K562 (cell line): ENCODE measurements at places on chromosomes 5 and 9. TPM values are rescaled to one million over a fixed set of nuclear protein-coding genes. Genes with fewer than 3 reads are reported as not detected.

The LCN1 gene
- total RNA-seq = not detected in 2 replicates

DNA sequence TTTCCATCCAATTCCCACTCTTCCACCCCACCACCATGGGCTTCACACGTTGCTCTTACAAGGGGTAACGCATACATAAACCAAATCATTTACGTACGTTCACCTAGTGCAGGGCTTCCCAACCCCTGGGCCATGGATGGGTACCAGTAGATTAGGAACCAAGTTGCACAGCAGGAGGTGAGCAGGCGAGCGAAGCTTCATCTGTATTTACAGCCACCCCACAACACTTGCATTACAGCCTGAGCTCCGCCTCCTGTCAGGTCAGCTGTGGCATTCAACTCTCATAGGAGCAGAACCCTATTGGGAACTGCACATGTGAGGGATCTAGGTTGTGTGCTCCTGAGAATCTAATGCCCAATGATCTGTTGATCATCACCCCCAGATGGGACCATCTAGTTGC is 82.3 kb downstream of the CEMIP2 start:
- H3K27me3 ChIP-seq = no peaks in the 10 kb centered on the region
- no peak overlapping the region for H3K4me3 ChIP-seq
- DNase-seq = no peak
- peaks cover 16% of the 10 kb centered on the region; the same call in 2 of the 3 replicates for H3K36me3 ChIP-seq

- no peaks in the 10 kb centered on the region for H3K36me3 ChIP-seq
- no peak overlapping the region for H3K27ac ChIP-seq
- no peaks in the 10 kb centered on the region for H3K4me1 ChIP-seq
These were observed 631.9 kb downstream of the PSAT1 start for GRCh38 chr9:78928625-78929405.

- no peak overlapping the region for H3K27ac ChIP-seq
- H3K4me1 ChIP-seq = no peaks in the 10 kb centered on the region
- H3K36me3 ChIP-seq = no peaks in the 10 kb centered on the region
These were observed 9.5 kb downstream of the SHC3 start for GRCh38 chr9:89168901-89169813.

The CCNI2 gene
- 0.18 TPM in 1 of 2 replicates, not detected in the other for total RNA-seq

The PRLR gene
- total RNA-seq = 0.02 and 0.25 TPM in 2 replicates

The MAN1B1 gene
- 33.9 and 36.6 TPM in 2 replicates for total RNA-seq

DNA sequence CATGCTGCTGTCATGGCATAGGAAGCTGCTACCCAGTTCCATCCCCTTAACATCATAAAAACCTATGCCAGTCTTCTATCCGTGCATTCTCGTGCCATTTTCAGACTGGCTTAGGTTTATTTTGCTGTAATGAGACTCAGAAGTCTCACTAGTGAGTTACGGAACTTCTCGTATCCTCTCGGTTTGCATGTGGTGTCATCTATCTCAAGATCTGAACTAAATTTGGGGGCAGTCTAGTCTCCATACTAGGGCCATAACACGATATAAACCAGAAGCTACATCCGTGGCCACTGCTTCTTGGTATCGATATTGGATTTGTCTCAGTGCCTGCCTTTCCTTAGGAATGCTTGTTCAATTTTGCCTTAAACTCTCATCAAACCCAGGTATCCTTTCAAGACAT is 771.2 kb upstream of the CDH10 start:
- no peaks in the 10 kb centered on the region for H3K27me3 ChIP-seq
- DNase-seq = no peak
- no peaks in the 10 kb centered on the region for H3K4me1 ChIP-seq
- no peak overlapping the region for H3K27ac ChIP-seq
- no peaks in the 10 kb centered on the region for H3K36me3 ChIP-seq
- H3K4me3 ChIP-seq = no peak overlapping the region

- DNase-seq = no peak
- no peaks in the 10 kb centered on the region for H3K4me1 ChIP-seq
- no peaks in the 10 kb centered on the region for H3K27me3 ChIP-seq
- no peak overlapping the region for H3K27ac ChIP-seq
These were observed 561.1 kb downstream of the EBF1 start for GRCh38 chr5:158538506-158539074.

The G3BP1 gene
- 260 and 264 TPM in 2 replicates for total RNA-seq
